ENCODE measurements at places on chromosomes 6 and 20. TPM values are rescaled to one million over a fixed set of nuclear protein-coding genes. Genes with fewer than 3 reads are reported as not detected.

GRCh38 chr6:13181393-13181792, 146.9 kb downstream of the TBC1D7 start:
- H3K36me3 ChIP-seq: no peaks in the 10 kb centered on the region
- no peak overlapping the region for H3K27ac ChIP-seq
- no peak for DNase-seq

Gene EDN1
- 0.74 TPM for total RNA-seq

DNA sequence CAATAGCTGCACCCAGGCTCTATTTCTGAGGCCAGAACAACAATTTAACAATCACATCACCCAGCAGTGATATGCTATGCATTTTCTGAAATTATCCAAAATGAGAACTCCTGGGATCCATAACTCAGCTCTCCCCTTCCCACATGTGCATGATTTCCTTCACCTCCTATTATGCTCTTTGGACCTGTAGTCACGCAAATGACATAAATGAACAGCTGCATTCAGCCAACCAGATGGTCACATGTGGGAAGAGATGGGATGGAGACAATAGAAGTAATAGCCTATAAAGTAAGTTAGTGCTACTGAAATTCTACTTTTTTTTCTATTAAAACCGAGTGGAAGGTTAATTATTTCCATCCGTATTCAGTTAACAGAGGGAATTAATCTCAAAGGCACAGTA, 662.1 kb upstream of the ID4 start:
- no peaks in the 10 kb centered on the region for H3K27me3 ChIP-seq
- no peaks in the 10 kb centered on the region for H3K36me3 ChIP-seq
- no peaks in the 10 kb centered on the region for H3K4me1 ChIP-seq
- DNase-seq: no peak
- H3K4me3 ChIP-seq: no peak overlapping the region

DNA sequence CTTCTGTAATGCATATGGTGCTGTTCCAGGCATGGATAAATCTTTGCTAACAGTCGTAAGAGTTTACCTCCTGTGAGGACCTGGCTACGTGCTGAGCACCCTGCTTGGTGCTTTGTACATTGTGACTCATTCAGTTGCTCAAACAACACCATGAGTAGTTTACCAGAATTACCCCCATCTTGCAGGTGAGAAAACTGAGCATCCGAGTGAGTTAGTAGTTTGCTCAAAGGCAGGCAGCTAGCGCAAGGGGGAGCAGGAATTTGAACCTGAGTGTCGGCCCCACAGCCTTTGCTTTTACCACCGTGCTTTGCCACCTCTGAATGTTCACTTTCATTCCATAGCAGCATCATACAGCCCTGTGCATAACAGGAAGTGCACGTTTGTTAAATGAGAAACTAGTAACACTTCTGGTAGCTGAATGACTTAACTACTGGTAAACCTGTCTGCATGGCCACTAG, 121.9 kb downstream of the MTHFD1L start:
- H3K4me3 ChIP-seq: no peak overlapping the region
- no peaks in the 10 kb centered on the region for H3K4me1 ChIP-seq
- H3K27me3 ChIP-seq: no peaks in the 10 kb centered on the region
- peaks cover 9% of the 10 kb centered on the region for H3K36me3 ChIP-seq

GRCh38 chr6:145087034-145087433, 648.3 kb downstream of the EPM2A start:
- H3K4me3 ChIP-seq: no peak overlapping the region
- H3K36me3 ChIP-seq: no peaks in the 10 kb centered on the region
- no peak overlapping the region for H3K27ac ChIP-seq
- H3K4me1 ChIP-seq: no peaks in the 10 kb centered on the region

DNA sequence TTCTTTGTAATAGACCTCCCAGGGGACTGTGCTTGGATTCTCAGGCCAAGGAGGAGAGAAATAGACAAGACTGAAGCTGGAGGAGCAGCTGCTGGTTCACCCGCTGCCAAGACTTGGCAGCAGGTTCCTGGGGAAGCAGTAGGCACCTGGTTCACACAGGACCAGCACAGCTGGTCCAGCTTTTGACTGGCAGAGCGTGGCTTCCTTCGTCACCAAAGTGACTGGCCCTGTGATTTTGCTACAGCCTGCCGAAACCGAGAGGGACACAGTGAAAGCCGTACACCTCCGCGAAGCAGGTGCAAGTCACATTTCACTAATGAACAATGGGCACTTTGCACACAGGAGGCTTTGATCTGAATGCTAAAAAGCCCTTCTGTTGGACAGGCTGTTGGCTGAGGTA, 199.0 kb downstream of the RNF144B start:
- H3K4me3 ChIP-seq: no peak overlapping the region
- H3K4me1 ChIP-seq: no peaks in the 10 kb centered on the region
- DNase-seq: no peak
- peaks cover 16% of the 10 kb centered on the region for H3K27me3 ChIP-seq
- no peaks in the 10 kb centered on the region for H3K36me3 ChIP-seq

Gene SEMG1
- total RNA-seq: not detected

- peaks cover 8% of the 10 kb centered on the region for H3K36me3 ChIP-seq
- H3K27ac ChIP-seq: no peak overlapping the region
- no peak overlapping the region for H3K4me3 ChIP-seq
- H3K4me1 ChIP-seq: peaks cover 4% of the 10 kb centered on the region
- H3K27me3 ChIP-seq: peaks cover 37% of the 10 kb centered on the region
These were observed 161.3 kb upstream of the GGTLC1 start for GRCh38 chr20:24149881-24150307.

DNA sequence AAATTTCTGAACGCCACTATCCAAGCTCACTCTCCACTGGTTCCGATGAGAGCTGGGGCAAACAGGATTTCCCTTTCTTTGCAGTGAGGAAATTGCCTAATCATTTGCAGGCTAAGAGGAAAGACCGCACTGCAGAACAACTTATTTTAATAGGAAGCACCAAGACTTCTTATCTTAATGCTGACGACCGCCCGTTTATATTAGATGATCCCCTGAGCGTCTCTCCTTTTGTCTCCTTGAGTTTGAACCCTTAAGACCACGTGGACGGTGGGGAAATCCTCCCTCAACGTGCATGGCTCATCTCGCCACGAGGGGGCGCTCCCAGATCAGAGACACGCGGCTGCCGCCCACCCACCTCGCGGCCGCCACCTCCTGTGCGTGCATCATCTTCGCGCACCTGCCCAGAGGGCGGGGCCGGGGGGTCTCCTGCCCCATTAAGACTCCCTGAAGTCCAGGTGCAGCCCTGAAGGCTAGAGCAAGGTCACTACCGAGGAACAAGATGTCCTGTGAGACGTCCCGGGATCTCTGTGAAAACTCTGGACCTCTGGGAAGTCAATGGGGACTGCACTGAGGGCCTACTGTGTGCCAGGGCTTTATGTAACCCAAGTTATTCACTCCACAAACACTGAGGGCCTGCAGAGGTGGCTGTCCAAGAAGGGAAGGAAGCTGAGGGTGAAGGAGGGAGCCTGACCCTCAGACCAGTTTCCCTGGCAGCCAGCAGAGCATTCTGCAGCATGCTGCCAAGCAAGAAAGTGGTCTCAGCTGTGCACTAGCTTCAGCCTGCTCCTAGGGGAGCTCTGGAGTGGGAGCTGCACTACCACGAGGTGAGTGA, 28.1 kb downstream of the PDYN start:
- H3K27me3 ChIP-seq: peaks cover 29% of the 10 kb centered on the region
- peak overlapping the region; percentile 55 for H3K4me3 ChIP-seq
- H3K36me3 ChIP-seq: no peaks in the 10 kb centered on the region
- peak; percentile 74 for DNase-seq
- no peak overlapping the region for H3K27ac ChIP-seq

DNA sequence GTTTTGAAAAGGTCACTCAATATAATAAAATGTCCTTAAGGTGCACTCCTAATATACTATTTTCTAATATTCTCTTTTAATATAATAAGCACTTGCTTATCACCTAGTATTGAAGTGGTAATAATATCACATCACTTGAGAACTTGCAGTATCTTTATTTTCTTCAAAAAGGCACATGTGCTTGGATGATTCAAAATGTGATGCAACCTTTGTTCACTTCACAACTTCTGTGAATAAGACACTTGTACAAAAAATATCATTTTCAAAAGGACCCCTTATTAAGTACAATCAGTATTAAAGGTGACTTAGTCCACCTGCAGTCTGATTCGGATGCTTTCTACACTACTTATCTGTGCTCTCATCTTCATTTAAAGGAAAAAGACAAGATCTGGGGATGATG, 3.4 kb downstream of the PRELID3B start:
- H3K4me1 ChIP-seq: peaks cover 48% of the 10 kb centered on the region
- H3K27ac ChIP-seq: peak overlapping the region; percentile 66
- no peaks in the 10 kb centered on the region for H3K27me3 ChIP-seq
- no peak overlapping the region for H3K4me3 ChIP-seq
- H3K36me3 ChIP-seq: peaks cover 8% of the 10 kb centered on the region

- H3K27ac ChIP-seq: no peak overlapping the region
- H3K4me1 ChIP-seq: no peaks in the 10 kb centered on the region
- no peak for DNase-seq
- no peaks in the 10 kb centered on the region for H3K27me3 ChIP-seq
- H3K36me3 ChIP-seq: no peaks in the 10 kb centered on the region
These were observed 127.5 kb downstream of the EYA4 start for GRCh38 chr6:133368664-133369063.

GRCh38 chr6:138691595-138692057, 81.9 kb upstream of the CCDC28A start:
- H3K36me3 ChIP-seq: no peaks in the 10 kb centered on the region
- H3K27ac ChIP-seq: peak overlapping the region; percentile 5
- DNase-seq: no peak
- H3K4me3 ChIP-seq: peak overlapping the region; percentile 86
- H3K27me3 ChIP-seq: peaks cover 20% of the 10 kb centered on the region
- H3K4me1 ChIP-seq: peaks cover 11% of the 10 kb centered on the region

DNA sequence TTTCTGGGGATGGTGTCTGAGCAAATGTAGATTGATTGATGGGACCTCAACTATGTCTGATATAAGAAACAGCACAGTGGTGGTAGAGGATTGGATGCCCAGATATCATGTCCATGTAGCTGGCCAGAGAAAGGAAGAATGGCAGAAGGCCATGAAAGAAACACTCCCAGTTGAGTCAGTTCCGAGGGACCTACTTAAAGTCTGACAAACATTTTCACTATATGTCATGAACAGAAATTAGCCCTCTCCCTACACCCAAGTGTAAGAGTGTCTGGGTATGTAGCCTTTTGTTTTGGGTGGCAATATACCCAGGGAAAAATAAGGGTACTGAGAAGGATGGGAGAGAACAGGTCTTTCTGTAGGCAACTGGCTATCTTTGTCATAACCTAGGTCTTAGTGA, 434.2 kb downstream of the BCKDHB start:
- peaks cover 4% of the 10 kb centered on the region for H3K27me3 ChIP-seq
- H3K4me3 ChIP-seq: no peak overlapping the region
- H3K36me3 ChIP-seq: no peaks in the 10 kb centered on the region
- DNase-seq: no peak
- no peak overlapping the region for H3K27ac ChIP-seq

GRCh38 chr6:8017276-8017701, 46.9 kb downstream of the BLOC1S5 start:
- peaks cover 14% of the 10 kb centered on the region for H3K4me1 ChIP-seq
- H3K4me3 ChIP-seq: no peak overlapping the region
- no peak overlapping the region for H3K27ac ChIP-seq

- DNase-seq: no peak
- H3K4me1 ChIP-seq: peaks cover 40% of the 10 kb centered on the region
- H3K27ac ChIP-seq: peak overlapping the region; percentile 80
- no peak overlapping the region for H3K4me3 ChIP-seq
These were observed 11.1 kb downstream of the HLA-F start for GRCh38 chr6:29734046-29735018.

Gene PPIL6
- 1.3 TPM for total RNA-seq

DNA sequence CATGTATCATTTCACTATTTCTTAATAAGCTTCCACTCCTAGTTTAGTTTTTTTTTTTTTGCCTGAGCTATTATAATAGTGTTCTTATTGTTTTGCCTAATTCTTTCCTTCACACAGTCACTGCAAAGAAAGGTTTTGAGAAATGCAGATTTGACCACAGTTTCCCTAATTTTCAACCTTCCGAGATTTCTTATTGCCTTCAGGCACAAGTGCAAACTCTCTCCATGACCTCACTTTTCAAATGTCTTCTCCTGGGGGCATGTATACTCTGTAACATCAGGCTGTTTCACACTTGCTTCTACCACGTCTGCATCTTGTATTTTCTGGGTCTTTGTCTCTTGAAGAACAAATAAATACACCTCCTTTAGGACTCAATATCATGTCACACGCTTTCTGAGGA, 339.0 kb upstream of the CITED2 start:
- DNase-seq: no peak
- H3K36me3 ChIP-seq: no peaks in the 10 kb centered on the region
- no peaks in the 10 kb centered on the region for H3K4me1 ChIP-seq
- H3K27ac ChIP-seq: no peak overlapping the region
- no peak overlapping the region for H3K4me3 ChIP-seq

Gene SLC44A4
- total RNA-seq: not detected

DNA sequence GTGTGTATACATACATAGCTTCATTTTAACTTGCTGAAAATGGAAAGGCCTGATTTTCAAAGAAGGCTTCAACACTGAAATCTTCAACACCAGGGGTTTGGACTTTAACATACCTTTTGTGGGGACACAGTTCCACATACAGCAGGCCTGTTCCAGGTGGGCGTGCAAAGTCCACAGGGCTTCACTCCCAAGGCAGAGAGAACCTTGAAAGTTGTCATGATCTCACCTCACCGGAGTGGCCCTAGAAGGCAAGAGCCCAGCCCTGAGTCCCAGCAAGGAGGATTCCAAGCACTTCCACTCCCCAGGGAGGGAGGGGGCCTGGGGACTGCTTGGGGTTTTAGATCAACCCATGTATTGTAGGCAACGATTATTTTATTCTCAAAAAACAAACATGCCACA, 47.2 kb downstream of the TMEM242 start:
- peaks cover 11% of the 10 kb centered on the region for H3K4me1 ChIP-seq
- H3K27me3 ChIP-seq: no peaks in the 10 kb centered on the region
- H3K4me3 ChIP-seq: no peak overlapping the region
- H3K36me3 ChIP-seq: no peaks in the 10 kb centered on the region

DNA sequence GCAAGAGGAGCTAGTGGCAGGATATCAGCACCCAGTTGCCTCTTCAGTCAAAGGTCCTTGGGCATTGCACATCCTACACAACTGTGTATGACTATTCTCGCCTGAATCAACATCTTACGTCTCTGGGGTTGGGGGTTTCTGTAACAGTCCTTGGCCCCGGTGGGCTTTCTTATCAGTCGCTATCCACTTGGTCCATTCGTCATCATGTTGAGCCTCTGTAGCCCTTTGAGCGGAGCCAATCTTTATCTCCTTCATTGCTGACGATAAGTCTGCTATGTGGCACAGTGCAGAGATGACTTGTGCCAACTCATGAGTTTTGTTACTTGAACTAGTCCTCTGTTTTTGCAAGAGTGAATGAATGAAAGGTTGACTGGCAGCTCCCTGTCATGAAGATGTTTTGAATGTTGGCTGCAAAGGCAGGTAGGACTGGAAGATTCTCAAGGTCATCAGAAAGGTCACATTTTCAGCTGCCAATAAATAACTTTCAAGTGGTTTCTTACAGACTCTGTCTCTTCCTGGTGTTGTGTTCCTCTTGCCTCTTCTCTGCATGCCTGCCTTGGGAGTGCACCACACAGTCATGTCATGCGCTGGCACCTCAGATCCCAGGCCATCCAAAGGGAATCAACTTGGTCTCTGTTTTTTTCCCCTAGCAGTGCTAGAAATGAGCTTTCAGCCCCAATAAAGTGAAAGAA, 238.9 kb downstream of the SLC24A3 start:
- no peak for DNase-seq
- H3K36me3 ChIP-seq: no peaks in the 10 kb centered on the region
- H3K27me3 ChIP-seq: no peaks in the 10 kb centered on the region
- peak overlapping the region; percentile 5 for H3K27ac ChIP-seq
- peaks cover 16% of the 10 kb centered on the region for H3K4me1 ChIP-seq

Gene TPD52L1
- not detected for total RNA-seq

Gene VGLL2
- total RNA-seq: not detected

Measured in naive thymus-derived CD8-positive, alpha-beta T cell (primary cell).